Fibroblast of upper back skin (primary cell): ENCODE measurements at places on chromosomes 6 and 20.

DNA sequence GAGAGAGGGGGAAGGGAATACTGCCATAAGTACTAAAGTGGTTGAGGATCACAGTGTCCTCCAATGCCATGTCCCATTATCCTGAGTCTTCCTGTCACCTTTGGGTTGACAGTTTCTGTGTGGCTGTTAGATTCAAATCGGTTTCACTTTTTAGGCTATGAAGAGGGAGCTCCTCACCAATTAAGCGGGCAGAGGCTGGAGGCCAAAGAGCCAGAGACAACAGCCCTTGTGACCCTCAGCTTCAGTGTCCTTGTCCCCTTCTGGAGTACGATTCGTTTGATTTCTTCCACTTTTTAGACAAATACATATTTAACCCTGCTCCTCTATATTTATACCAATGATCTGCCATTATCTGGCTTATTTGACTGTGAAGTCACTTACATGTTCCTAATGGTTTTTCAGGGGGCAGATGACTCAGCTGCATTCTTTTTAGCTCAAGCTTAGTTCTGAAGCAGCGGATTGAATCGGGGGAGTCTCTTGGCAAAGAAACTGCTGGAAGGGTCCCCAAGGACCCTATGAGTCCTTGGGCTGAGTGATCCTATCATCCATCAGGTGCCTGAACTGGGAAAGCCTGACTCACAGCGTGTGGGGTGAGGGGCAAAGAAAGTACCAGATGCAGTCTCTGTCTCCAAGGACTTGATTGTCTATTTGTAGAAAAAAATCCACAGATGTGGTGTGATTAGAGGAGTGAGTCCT, 18.2 kb downstream of the FERMT1 start:
- peak; percentile 87 for DNase-seq

DNA sequence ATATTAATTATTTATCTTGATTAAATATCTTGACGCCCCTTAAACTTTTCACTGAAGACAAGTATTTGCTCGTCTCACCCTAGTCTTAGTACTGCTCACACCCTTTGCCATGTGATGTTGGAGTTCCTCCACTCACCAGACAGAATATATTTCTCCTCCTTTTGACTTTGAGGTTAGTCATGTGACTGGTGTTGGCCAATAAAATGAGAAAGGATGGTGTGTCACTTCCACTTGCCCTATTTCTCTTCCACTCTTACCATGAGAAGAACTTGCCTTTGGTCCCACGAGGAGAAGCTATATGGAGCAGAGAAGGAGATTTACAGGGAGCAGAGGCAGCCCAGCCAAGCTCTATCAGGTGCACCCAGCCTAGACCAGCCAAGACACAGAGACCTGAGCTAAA, 64.9 kb upstream of the TAB2 start:
- no peak for DNase-seq

- peak; percentile 34 for DNase-seq
These were observed 164.8 kb upstream of the CEP162 start for GRCh38 chr6:84392261-84392660.

DNA sequence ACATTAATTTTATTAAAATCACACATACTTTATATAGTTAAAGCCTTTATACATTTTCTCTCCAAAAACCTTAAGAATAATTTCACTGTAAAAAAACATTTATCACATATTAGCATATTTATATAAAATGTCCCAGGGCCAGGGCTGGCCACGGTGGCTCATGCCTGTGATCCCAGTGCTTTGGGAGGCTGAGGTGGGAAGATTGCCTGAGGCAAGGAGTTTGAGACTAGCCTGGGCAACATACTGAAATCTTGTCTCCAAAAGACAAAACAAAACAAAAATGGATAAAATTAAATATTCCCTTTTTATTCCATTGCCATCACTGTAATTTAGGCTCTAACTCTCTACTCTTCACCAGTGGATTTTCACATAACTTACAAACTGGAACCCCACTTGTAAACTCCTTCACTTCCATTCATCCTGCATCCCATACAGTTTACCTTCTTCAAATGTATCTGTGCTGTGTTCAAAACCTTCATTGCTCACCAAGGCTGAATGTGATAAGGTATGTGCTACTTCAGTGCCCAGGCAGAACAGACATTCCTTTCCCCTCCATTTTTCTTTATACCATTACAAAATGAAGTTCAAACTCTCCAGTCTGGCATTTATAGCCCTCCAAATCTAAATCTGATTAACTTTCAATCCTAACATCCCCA, 42.9 kb upstream of the PIM1 start:
- DNase-seq, result no peak

DNA sequence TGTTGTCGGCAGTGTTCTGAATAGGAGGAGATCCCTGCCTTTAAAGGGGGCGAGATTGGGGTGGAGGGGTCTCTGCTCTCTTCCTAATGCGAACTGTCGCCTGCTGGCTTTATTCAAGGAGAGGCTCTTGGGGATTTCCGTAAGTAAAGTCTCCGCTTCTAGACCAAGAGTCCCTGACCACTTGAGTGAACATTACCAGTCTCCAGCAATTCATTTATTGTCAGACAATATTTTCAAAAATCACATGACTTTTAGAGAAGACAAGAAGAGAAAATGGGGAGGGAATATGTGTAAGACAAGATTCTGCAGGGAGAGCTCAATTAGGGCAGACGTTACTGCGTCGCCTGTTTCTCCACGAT, 21.2 kb downstream of the POM121L2 start:
- no peak for DNase-seq

DNA sequence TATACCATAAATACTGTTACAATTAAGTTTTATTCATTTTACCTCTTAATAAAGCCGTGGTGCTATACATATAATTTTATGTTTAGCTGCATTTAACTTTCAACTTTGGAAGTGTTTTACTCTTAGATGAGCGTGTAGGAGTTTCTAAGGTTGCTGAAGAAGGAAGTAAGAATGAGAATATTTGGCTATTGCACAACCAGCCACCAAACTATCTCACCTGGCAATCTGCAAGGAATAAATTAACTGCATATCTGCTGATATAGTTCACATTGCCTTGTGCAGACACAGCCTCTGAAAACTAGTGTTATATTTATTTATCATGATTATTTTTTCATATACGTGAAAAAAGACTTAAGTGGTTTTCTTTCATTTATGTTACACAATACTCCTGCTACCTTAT, 230.4 kb downstream of the PLCB1 start:
- DNase-seq, result no peak
